Small intestine (tissue), 16 donors: ENCODE measurements at places on chromosomes 12 and 14. TPM values are rescaled to one million over a fixed set of nuclear protein-coding genes. Genes with fewer than 3 reads are reported as not detected.

DNA sequence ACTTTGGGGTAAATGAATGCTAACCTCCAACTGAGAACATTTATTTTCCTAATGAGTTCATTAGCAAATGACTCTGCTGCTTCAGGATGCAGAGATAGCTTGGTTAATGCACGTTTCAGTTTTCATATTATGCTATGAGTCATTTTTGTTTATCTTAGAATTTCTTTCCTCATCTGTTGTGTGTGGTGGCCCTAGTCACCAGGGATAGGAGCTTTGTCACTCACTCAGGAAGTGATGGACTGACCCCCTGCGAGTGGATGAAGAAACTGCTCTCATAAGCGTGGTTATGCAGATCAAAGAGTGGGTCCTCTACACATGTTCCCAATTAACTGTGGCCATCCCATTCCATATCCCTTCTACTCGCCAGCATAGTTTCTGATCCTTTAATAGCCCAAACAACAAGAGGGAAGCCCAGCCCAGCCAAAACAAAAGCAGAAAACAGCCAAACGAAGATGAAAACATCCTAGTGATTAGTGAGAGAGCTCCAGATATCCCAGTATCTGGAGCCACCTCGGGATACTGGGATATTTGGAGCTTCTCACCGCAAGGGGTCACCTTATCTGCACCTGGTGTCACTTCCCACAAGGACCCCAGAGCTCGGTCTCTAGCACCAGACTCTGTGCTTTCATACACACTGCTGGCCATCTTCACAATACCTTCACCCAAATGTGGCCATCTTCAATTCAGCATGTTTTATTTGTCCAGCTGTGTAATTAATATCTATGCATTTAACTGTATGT lies 8.6 kb downstream of the TC2N start:
- H3K27me3 ChIP-seq: no peaks in the 10 kb centered on the region
- no peak overlapping the region for H3K4me3 ChIP-seq
- H3K27ac ChIP-seq: no peak overlapping the region
- peak; percentile 41 for DNase-seq

Gene ANKRD33
- polyA plus RNA-seq: not detected

DNA sequence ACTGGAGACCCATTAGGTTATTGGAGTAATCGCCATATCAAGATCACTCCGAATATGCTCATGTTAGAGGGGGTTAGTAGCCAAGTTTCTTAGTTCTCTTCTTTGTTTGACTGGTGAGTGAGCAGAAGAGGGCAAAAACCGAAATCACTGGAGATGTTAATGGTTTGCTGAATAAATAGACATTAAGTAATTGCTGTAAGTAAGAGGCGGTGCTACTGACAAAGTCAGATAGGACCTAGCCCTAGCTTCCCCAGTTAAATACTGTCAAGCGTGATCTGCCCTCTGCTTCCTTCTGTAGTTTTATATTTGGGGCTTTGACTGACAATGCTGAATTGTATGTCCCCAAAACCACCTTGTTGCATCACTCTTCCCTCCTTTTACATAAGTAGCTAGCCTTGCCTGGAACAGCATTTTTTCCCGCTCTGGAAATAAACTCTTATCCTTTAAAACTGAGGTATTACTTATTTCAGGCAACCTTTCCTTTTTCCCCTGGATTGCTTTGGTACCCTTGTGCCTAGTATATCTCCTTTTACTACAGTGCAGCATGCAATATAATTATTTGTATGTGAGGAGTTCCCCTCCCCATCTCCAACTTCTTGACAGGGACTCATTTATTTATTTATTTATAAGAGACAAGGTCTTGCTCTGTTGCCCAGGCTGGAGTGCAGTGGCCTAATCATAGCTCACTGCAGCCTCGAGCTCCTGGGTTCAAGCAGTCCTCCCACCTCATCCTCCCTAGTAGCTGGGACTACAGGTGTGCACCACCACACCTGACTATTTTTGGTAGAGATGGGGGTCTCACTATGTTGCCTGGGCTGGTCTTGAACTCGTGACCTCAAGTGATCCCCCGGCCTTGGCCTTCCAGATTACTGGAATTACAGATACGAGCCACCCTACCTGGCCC lies 1.4 kb downstream of the SNRPF start:
- peak overlapping the region; percentile 92 for H3K4me3 ChIP-seq
- H3K27ac ChIP-seq: no peak overlapping the region
- no peak for DNase-seq
- H3K4me1 ChIP-seq: no peaks in the 10 kb centered on the region

GRCh38 chr14:101113108-101113612 lies 209.6 kb upstream of the RTL1 start:
- no peaks in the 10 kb centered on the region for H3K36me3 ChIP-seq
- no peaks in the 10 kb centered on the region for H3K4me1 ChIP-seq
- H3K4me3 ChIP-seq: no peak overlapping the region
- no peak overlapping the region for H3K27ac ChIP-seq
- no peak for DNase-seq
- H3K27me3 ChIP-seq: peaks cover 2% of the 10 kb centered on the region

- no peak overlapping the region for H3K4me3 ChIP-seq
- no peaks in the 10 kb centered on the region for H3K36me3 ChIP-seq
- peaks cover 2% of the 10 kb centered on the region for H3K4me1 ChIP-seq
- H3K27ac ChIP-seq: no peak overlapping the region
Measured at GRCh38 chr14:96042248-96042930, 3.2 kb downstream of the C14orf132 start.

Gene ADAMTS20
- polyA plus RNA-seq: not detected

- DNase-seq: no peak
- no peaks in the 10 kb centered on the region for H3K27me3 ChIP-seq
- no peak overlapping the region for H3K27ac ChIP-seq
- H3K4me3 ChIP-seq: no peak overlapping the region
Measured at GRCh38 chr12:68324531-68324930, 7.6 kb downstream of the MDM1 start.

DNA sequence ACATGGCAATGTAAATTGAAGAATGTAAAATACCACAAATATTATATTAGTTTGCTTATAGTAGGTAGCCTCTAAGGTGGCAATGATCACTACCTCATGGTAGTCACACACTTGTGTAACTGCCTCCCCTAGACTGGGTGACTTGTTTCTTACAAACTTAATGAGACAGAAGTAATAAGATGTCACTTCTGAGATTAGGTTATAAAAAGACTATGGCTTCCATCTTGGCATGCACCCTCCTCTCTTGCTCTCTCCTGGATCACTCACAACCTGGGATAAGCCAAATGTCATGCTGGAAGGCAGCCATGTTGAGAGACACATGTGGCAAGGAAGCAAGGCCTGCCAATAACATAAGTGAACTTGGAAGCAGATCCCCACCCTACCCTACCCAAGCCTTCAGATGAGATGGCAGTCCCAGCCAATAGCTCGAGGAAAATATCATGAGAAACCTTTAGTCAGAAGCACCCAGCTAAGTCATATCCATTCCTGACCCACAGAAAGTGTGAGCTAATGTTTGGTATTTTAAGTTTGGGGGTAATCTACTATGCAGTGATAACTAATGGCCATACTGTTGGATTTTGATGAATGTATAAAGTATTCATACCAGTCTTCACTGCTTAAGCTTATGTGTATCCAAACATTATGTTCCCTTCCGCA lies 43.3 kb downstream of the PPP1R12A start:
- no peak for DNase-seq
- no peaks in the 10 kb centered on the region for H3K36me3 ChIP-seq
- no peaks in the 10 kb centered on the region for H3K4me1 ChIP-seq
- H3K4me3 ChIP-seq: no peak overlapping the region

- no peaks in the 10 kb centered on the region for H3K27me3 ChIP-seq
- H3K27ac ChIP-seq: no peak overlapping the region
- no peaks in the 10 kb centered on the region for H3K36me3 ChIP-seq
- peak; percentile 6 for DNase-seq
- H3K4me3 ChIP-seq: no peak overlapping the region
Measured at GRCh38 chr12:88305254-88305890, 163.3 kb downstream of the TMTC3 start.

GRCh38 chr14:81157431-81157830 lies 63.3 kb downstream of the GTF2A1 start:
- no peaks in the 10 kb centered on the region for H3K36me3 ChIP-seq
- no peak overlapping the region for H3K4me3 ChIP-seq
- H3K27me3 ChIP-seq: no peaks in the 10 kb centered on the region
- DNase-seq: no peak

DNA sequence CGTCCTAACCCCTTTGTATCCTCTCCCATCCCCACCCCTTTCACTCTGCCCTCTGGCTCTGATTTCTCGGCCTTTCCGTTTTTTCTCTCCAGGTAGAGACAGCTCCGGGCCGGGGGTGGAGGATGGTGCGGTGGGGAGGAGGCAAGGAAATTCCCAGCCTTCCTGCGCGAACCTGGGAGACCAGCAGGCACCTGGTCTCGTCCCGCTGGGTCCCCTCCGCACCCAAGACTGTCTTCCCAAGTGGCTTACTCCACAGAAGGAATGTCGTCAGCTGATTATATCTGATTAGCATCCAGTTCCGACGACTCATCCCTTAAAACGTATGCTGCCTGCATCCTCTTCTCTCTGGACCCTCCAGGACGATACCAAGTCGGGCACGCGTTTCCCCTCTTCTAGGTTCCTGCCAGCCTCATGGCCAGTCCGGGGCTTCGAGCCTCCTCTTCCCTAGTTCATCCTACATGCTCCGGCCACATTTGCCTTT lies 42.2 kb upstream of the CAPRIN2 start:
- peak overlapping the region; percentile 3 for H3K4me3 ChIP-seq
- no peak overlapping the region for H3K27ac ChIP-seq
- DNase-seq: no peak
- peaks cover 2% of the 10 kb centered on the region for H3K27me3 ChIP-seq
- no peaks in the 10 kb centered on the region for H3K4me1 ChIP-seq
- no peaks in the 10 kb centered on the region for H3K36me3 ChIP-seq

- no peak overlapping the region for H3K27ac ChIP-seq
- H3K4me1 ChIP-seq: no peaks in the 10 kb centered on the region
- no peak overlapping the region for H3K4me3 ChIP-seq
- no peaks in the 10 kb centered on the region for H3K36me3 ChIP-seq
- no peak for DNase-seq
Measured at GRCh38 chr12:44674875-44675274, 201.2 kb downstream of the NELL2 start.

Gene SMCO2
- not detected for polyA plus RNA-seq

- H3K4me3 ChIP-seq: no peak overlapping the region
- no peak overlapping the region for H3K27ac ChIP-seq
- DNase-seq: no peak
- H3K27me3 ChIP-seq: no peaks in the 10 kb centered on the region
Measured at GRCh38 chr12:53550595-53550994, 43.3 kb upstream of the NPFF start.

DNA sequence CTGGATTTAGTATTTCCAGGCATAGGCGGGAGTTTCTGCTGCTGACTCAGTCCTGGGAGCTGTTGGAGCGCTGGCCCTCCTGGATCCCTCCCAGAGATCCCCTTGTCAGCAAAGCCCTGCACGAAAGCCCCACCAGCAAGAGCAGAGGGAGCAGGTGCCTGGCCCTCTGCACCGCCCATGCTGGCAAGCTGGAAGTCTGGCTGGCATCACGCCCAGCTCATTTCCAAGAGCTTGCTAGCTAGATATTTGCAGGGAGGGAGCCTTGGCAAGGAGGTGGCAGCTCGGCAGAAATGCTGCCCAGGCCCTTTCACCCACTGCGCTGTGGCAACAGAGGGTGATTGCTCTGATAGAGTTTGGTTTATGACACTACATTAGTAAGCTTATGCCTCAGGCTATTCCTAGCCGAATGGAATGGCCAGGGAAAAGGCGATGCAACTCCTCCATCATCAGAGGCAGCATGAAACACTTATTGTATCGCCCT lies 193.9 kb downstream of the EMP1 start:
- peak overlapping the region; percentile 71 for H3K27ac ChIP-seq
- no peaks in the 10 kb centered on the region for H3K27me3 ChIP-seq
- no peaks in the 10 kb centered on the region for H3K36me3 ChIP-seq

DNA sequence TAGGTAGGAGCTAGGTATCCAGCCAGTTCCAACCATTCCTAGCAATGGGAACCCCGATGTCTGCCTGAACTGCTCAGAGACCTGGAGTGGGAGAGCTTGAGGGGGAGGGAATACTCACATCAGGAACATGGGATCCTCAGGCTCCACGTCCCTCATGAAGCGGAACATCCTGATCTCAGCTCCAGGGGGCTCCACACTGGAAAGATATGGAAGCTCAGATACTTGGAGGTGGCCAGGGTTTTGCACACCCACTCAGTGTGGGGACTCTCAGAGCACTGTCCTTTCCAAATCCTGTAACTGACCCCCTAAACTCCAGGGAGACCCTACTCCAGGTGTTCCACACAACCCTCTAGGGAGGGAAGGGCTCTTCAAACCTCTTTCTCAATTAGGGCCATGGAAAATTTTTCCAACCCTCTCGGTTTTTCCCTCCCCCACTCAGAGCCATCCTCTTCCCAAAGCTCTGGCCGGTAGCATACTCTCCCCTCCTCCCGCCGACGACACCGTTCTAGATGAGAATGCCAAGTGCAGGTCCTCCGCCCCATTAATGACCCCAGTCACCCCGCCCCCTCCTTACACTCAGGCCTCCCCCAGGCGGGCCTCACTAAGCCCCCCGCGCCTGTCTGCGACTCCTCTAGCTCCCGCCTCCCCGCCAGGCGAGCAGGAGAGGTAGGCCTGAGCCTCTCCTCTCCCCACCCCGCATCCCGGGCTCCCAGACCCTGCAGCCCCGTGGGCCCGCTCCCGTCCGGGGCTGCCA lies 597 bp downstream of the MLF2 start:
- peak; percentile 65 for DNase-seq
- H3K27me3 ChIP-seq: no peaks in the 10 kb centered on the region
- peaks cover 46% of the 10 kb centered on the region for H3K36me3 ChIP-seq
- no peaks in the 10 kb centered on the region for H3K4me1 ChIP-seq

GRCh38 chr12:77439749-77440148 lies 374.4 kb upstream of the E2F7 start:
- no peaks in the 10 kb centered on the region for H3K27me3 ChIP-seq
- DNase-seq: no peak
- no peaks in the 10 kb centered on the region for H3K4me1 ChIP-seq

GRCh38 chr12:56520506-56520905 lies 1.1 kb upstream of the RBMS2 start:
- H3K36me3 ChIP-seq: peaks cover 5% of the 10 kb centered on the region
- H3K27me3 ChIP-seq: no peaks in the 10 kb centered on the region
- H3K4me3 ChIP-seq: no peak overlapping the region
- H3K27ac ChIP-seq: peak overlapping the region; percentile 97
